Dermis microvascular lymphatic vessel endothelial cell (primary cell): ENCODE measurements at places on chromosomes 3 and 15. TPM values are rescaled to one million over a fixed set of nuclear protein-coding genes. Genes with fewer than 3 reads are reported as not detected.

Gene ANKRD63
- total RNA-seq, result not detected in 2 replicates

Gene FAM174B
- 62.6 and 87.6 TPM in 2 replicates for total RNA-seq

Gene GOLGA6B
- not detected in 2 replicates for total RNA-seq

Gene SLC28A1
- total RNA-seq, result under 0.01 TPM in 1 of 2 replicates, not detected in the other

Gene CCR9
- not detected in 2 replicates for total RNA-seq

Gene CRYGS
- total RNA-seq, result 0.77 and 0.89 TPM in 2 replicates

Gene TLR9
- not detected in 2 replicates for total RNA-seq

Gene LRRC3B
- not detected in 2 replicates for total RNA-seq

Gene EFCC1
- total RNA-seq, result 2.7 and 9.0 TPM in 2 replicates

Gene CHL1
- not detected in 2 replicates for total RNA-seq

Gene BCHE
- 15.4 and 24.3 TPM in 2 replicates for total RNA-seq

Gene VEPH1
- 5.3 and 9.5 TPM in 2 replicates for total RNA-seq

Gene CHCHD6
- 6.7 and 6.8 TPM in 2 replicates for total RNA-seq

Gene CHRNA7
- total RNA-seq, result 0.38 and 0.64 TPM in 2 replicates

Gene ROBO2
- total RNA-seq, result under 0.01 TPM in 1 of 2 replicates, not detected in the other

Gene LACTB
- 19.9 and 27.6 TPM in 2 replicates for total RNA-seq

Gene SH3GL3
- total RNA-seq, result under 0.01 TPM in 1 of 2 replicates, not detected in the other

DNA sequence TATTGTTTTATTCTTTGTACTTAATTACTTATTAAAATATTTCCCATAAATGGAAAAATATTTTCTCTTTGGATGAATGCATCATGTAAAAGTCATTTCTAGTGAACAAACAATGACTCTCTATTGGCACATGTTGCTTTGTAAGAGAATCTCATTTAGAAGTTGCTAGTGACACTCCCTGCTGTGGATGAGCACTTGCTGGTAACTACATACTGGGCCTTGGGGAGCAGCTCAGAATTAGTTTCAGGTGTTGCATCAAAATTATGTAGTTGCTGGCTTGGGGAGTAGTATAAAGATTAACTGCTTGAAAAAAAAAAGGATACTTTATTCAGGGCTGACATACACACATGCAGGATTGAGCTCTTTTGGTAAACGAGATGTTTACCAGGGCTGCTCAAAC lies 80.3 kb upstream of the KCNAB1 start:
- no peak for DNase-seq

DNA sequence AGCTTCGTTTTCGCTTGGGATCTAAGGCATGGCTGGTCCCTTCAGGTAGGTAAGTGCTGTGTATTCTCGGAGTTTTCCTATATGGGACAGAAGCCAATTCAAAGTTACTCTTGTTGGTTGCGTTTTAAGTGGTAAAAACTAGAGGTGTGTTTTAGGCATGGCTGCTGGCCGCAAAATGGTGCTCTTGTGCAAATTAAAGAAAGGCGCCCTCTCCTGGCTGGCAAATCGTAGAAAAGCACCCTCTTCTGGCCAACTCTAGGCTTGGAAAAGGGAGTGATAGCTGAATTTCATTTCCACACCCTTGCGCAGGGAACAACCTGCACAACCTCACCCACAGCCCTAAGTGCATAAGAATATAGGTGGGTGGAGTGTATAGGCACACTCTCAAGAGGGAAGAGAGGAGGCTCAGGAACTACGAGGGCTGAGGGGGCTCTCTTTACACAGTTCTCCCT lies 23.5 kb downstream of the DRD3 start:
- DNase-seq, result peak; percentile 57

GRCh38 chr3:137612291-137612690 lies 151.8 kb upstream of the SOX14 start:
- no peak for DNase-seq

DNA sequence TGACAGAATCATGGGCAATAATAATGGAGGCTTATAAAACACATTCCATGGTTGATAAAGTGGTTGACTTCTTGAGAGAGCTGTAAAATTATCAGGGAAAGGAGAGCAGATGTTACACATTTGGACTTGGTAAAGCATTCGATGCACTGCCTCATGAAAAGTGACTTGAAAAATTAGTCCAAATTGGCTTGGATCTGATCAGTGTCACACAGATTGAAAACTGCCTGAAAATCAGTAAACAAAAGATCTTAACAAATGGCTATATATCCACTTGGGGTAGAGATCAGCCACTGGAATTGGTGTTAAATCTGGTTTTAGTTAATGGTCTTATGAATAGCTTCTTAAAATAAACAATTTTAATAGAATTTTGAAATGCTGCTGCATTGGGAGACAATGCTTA lies 20.3 kb downstream of the SHOX2 start:
- no peak for DNase-seq

- no peak for DNase-seq
Measured at GRCh38 chr15:98233873-98234272, 273.4 kb downstream of the ARRDC4 start.

DNA sequence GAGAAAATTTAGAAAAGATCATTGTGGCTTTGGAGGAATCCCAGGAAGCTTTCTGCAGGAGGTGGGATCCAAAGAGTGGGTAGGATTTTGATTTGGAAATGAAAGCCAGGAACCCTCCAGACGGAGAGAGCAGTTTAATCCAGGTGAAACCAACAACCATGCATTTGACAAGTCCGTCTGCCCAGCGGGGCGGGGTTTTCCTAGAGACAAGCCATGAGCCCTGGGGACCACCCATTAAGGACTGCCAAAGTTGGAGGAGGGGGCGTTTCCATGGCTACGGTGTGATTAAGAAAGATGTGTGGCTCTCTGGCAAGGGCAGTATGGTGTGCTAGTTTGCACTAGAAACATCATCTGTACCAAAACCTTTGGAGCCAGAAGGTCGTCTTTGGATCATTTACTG lies 53.4 kb downstream of the SRGAP3 start:
- no peak for DNase-seq

DNA sequence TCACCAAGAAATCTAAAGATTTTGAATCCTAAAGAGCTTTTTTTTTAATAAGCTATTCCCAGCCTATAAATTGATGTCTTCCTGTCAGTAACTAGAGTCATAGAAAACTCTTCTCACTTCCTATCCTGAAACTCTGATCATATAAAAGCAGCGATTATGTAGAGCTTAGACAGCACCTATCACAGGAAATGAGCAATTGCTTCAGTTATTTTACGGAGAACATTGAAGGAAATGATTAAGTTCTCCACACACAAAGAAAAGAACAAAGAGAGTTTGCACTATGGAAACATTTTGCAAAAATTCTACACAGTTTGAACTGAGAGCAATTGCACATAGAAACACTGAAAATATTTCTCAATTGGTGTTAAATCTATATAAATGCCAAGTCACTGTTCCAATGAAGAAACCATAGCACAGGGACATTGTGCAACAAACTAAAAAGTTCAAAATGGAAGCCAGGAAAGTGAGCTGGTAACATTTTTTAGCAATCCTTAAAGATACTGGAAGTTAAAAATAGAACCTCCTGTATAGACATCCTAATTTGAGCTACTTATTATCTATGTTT lies 291.5 kb upstream of the ARHGEF26 start:
- peak; percentile 72 for DNase-seq

GRCh38 chr15:41115161-41115651 lies 874 bp downstream of the INO80 start:
- DNase-seq, result peak; percentile 32

GRCh38 chr3:17372362-17373210 lies 369.8 kb downstream of the TBC1D5 start:
- no peak for DNase-seq

DNA sequence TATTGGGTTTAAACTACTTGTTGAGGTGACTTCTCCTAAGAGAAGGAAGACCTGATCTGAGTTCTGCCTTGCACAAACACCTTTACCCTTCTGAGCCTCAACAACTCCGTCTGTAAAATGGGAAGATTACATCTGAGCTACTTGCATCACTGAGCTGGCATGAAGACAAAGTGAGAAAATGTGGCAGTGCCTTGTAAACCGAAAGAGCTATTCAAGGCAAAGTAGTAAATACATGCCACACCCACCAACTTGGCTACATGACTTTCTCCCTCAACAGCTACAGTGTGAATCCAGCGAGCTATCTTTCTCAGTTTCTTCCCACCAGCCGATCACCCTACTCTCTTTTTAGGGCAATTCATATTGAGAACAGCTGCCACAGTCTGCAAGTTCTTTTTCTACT lies 148.3 kb downstream of the FOXB1 start:
- no peak for DNase-seq

- no peak for DNase-seq
Measured at GRCh38 chr3:150411106-150411460, 3.0 kb downstream of the TSC22D2 start.

DNA sequence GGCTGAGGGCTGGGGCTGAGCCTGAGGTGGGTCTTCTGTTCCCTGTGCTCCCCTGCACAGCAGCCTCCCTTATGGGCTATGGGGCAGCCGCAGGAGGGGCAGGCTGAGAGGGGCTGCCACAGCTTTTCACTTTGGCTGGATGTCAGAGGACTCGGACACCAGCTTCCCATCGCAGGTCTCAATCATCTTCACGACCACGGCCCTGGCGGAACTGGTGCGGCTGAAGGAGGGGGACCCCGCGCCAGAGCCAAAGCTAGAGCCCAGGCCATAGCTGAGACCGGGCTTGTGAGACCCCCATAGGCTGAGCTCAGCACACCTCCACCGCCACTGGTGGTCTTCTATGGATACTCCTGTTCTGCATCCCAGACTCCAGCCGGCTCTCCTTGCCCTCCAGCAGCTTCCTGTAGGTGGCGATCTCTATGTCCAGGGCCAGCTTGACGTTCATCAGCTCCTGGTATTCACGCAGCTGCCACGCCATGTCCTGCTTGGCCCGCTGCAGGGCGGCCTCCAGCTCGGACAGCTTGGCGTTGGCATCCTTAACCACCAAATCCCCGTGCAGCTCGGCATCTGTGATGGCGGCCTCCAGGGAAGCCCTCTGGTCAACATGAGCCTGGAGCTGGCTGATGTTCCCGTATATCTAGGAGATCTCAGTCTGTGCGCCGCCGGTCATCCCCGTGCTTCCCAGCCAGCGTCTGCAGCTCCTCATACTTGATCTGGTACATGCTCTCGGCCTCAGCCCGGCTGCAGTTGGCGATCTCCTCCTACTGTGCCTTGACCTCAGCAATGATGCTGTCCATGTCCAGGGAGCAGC lies 181.7 kb upstream of the SYNPR start:
- no peak for DNase-seq

- DNase-seq, result no peak
Measured at GRCh38 chr3:139123377-139124095, 78.8 kb upstream of the PRR23C start.

- DNase-seq, result no peak
Measured at GRCh38 chr3:11636394-11636770, 7.3 kb downstream of the VGLL4 start.

GRCh38 chr3:25711090-25711489 lies 46.4 kb upstream of the TOP2B start:
- no peak for DNase-seq

DNA sequence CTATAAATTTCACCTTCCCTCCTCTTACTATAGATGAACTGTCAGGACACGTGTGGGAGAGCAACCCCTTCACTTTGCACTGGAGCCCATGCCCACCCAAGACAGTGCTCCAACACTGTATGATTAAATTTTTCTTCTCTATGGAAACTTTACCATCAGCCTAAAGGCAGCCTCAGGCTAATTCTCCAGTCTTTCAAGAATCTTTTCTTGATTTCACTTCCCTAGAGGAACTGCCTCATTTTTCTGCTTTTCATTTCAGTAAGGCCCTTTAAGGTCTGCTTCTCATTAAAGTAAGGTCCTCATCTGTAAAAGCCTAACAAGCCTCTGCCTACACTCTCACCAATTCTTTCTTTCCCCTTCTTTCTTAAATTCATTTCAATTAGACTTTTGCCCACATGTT lies 137.3 kb downstream of the KCNMB2 start:
- no peak for DNase-seq

DNA sequence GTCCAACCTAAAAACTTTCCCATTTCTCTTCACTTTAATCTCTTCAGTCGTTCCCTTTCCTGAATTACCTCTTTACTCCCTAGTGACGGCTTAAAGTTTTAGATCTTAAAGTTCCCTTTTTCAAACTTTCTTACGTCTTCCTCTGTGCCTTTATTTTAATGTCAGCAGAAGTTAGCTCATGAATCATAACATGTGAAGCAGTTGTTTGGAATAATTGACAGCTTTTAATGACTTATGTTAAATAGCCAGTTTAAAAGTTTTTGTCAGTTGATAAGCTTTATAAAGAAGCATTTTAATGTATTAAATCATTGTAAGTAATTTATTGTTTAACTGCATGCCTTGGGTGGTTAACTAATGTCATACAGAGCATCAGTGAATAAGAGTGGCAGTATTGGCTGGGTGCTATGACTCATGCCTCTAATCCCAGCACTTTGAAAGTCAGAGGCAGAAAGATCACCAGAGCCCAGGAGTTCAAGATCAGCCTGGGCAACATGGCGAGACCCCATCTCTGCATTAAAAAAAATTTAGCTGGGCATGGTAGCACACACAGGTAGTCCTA lies 33.9 kb downstream of the PIK3CA start:
- DNase-seq, result peak; percentile 16

- no peak for DNase-seq
Measured at GRCh38 chr3:55544219-55544618, 57.1 kb upstream of the WNT5A start.

DNA sequence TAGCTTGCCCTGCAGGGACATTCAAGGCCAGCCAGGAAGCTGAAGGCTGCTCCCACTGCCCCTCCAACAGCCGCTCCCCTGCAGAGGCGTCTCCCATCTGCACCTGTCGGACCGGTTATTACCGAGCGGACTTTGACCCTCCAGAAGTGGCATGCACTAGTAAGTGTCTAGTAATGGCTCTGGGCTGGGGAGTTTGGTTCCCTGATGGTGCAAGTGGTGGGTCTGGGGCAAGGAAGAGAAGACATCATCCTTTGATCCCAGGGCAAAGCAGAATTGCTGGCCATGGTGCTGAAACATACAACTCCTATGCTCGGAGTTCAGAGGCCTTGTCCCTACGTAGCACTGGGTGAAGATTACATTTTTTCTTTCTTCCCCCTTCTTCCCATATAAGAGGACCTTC lies 311.4 kb downstream of the EPHB1 start:
- peak; percentile 6 for DNase-seq

DNA sequence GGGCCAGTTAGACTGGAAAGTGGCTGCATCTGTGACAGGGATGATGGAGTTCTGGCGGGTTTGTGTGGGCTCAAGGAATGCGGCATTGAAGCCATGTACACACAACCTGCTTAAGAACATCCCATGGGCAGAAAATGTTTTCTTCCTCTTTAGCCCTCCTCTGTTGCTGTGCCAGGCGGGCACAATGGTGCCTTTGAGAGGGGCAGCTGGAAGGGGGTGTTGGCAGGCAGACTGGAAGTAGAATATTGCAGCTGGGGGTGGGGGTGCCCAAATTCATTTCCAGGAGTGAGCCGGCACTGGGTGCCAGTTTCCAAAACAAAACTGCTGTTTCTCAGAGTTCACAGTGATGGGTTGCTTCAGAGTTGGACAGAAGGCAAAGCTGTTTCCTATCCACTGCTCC lies 91.8 kb upstream of the ETV5 start:
- DNase-seq, result no peak

DNA sequence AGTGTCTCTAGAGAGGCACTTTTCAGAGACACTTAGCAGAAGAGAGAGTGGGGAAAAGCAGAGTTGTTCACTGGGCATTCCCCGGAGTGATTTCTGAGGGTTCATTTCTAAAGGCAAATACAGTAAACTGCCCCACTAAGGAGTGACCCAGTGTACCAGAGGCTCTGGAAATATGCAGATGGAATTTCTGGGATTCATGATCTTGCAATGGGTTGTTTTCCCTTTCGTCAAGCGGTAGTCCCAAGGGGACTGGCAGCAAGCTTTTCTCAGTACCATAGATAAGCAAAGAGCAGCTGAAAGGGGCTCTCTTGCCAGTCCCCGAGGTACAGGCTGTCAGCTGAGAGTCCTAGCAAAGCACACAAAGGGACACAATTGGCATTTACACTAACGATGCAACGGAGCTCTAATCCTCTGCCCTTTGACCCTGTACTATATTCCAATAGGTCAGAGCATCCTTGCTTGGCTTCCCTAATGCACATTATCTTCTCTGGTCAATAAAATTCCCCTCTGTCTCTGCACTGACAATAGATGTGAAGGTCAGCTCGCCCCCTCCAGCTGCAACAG lies 155.6 kb downstream of the SEMA6D start:
- DNase-seq, result no peak
